Fibroblast of skin of abdomen (primary cell): ENCODE measurements at places on chromosomes 5 and 9.
A peak's percentile ranks its signal among the peaks of the same experiment; 100 is the strongest.

DNA sequence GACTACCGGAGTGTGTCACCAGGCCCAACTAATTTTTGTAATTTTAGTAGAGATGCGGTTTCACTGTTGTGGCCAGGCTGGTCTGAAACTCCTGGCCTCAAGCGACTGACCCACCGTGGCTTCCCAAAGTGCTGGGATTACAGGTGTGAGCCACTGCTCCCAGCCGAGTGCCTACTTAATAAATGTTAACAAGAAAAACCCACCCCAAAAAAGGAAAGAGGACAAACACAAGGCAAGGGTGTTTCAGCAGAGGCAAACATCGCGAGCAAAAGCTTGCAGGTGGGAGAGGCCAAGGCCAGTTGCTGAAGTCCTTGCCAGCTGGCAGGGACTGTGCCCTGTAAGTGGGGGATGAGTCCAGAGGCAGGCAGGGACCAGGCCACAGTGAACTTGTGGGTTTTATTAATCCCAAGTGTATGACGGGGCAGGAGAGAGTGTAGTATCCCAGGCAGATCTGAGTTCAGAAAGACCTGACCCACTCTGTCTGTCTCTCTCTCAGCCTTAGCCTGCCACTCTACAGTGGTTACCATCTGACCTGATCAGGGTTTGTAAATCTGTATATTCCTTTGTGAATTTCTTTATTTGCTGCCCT lies 6.4 kb upstream of the FPGS start:
- DNase-seq: no peak

DNA sequence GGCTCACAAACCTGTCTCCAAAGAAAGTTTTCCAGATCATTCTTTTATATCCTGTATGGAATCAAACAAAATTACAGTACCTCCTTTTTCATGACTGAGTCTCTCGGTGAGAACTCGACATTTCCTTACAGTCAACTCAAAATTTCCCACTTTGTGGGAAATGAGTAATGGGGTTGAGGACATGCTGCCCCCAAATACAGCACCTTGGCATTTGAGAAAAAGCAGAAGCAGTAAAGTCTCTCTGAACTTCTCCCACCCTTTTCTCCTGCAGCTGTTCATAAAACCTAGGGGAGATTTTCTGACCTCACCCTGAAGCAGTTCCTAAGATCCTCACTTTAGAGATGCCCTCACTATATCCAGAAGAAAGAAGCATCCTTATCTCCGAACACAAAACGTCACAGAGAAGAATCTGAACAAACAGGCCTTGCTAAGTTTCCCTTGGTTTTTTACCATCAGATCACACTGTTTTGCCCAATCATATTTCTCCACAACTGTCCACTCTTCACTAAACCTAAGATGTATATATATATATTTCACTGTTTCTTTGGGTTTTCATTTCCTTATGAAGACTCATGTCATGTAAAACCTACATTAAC lies 96.1 kb upstream of the APC start:
- no peak for DNase-seq

GRCh38 chr9:137156567-137157375 lies 13.1 kb downstream of the LRRC26 start:
- DNase-seq: peak; percentile 16

DNA sequence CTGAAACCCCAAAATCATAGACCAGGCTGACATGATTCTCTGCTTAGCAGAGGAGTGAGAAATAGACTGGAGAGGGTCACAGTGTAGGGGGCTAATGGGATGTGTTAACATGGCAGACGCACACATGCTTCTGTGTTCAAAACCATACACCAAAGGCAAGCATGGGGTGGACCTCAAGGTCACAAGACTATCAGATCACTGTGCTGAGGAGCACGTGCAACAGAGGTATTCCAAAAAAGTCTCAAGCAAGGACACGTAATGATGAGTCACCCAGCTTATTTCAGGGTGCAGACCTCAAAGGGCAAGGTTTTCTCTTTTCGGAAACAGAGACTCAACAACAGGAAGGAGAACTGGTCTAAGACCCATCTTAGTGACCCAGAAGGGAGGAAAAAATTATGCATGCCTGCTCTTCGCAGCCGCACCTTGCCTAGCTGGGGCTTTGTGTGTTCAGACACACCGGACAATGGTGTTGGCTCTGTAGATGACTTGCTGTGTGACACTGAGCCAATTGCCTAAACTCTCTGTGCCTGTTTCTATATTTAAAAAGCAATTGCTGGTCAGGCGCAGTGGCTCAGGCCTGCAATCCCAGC lies 20.3 kb downstream of the WHRN start:
- DNase-seq: peak; percentile 42

DNA sequence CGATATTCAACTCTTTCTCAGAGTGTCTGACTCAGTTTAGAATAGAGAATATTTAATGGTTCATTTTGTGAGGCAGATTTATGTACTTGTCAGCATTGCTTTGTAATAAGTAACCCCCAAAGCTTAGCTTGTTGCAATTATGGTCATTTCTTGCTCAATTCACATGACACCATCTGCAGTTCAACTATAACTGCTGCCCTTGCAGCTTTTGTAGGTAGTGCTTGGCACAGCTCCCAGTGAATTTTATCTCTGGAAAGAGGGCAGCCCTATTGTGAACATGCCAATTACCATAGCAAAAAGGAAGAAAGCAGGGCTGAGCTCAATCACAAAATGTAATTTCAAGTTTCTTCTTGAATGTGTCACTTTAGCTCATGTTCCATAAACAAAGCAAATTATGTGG lies 1587.7 kb upstream of the ACO1 start:
- DNase-seq: no peak

DNA sequence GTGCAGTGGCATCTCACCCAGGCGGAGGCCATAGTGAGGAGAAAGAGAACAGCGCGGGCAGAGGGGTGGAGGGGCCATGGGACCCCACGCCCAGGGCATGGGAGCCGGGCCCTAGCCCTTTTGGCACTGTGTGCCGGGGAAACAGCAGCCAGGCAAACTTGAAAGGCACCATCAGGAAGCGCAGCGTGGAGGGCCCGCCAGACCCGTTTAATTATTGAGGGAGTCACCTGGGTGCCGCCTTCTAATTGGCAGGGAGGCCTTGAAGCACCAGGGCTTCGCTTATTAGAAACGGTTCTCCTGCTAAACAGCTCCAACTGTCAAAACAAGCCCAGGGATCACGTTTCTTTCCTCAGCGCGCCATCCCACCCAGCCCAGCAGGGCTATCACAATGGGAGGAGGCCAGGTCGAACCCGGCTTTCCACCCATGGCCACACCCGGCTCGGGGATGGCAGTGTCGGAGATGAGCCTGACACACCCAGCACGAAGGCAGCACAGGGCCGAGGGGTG lies 104.6 kb upstream of the SARDH start:
- DNase-seq: no peak

DNA sequence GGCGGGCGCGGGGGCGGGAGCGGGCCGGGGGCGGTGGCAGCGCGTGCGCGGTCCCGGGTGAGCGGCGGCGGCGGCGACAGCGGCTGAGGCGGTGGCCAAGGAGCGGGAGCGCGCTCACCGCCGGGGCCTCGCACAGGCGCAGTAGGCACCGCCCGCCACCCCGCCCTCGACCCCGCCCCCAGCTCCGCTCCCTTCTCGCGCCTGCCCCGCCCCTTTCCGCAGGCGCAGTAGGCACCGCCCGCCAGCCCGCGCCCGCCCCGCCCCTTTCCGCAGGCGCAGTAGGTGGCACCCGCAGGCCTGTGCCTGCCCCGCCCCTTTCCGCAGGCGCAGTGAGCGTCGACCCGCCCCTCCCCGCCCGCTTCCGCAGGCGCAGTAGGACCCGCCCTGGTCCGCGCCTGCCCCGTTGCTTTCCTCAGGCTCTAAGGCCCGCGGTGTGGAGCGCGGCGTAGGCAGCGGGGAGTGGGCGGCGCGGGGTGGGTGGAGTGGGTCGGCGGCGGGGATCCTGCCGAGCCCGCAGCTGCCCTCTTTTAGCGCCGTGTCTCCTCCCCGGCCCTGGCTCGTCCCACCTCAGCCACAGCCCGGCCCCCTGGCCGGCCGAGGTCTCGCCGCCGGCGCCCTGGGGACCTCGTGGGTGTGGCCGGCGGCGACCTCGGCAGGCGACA lies at the start of gene CAMSAP1:
Gene CAMSAP1, minus strand, starts transcription at position 116 of the 662 bp plus-strand sequence. CDS start 387 bp downstream, outside the sequence.
- peak; percentile 94 for DNase-seq

DNA sequence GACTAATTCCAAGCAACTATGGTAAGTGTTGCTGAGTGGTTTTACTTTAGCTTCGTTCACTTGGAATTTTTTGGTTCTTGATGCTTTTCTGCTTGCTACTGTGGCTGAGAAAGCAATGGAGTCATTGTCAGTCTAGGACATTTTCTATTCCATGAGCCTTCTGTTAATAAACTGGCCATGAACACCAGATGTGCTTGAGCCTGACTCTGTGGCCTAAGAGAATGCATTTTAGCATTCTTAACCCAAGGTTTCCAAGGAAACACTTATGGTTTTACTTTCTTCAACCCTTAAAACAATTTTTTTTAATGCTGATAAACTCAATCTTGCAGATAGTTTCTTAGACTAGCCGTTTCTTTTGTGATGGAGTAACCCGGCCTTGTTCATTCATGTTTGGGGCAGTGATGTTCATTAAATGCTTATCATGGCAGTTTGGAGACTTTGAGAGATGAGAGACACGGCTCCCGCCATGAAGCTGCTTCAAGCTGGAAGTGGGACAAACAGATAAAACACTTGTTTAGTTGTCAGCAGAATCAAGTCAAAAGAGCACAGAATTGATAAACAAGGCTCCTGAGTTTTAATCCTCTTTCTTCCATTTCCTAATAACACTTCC lies 42.4 kb downstream of the OSTF1 start:
- DNase-seq: peak; percentile 45

DNA sequence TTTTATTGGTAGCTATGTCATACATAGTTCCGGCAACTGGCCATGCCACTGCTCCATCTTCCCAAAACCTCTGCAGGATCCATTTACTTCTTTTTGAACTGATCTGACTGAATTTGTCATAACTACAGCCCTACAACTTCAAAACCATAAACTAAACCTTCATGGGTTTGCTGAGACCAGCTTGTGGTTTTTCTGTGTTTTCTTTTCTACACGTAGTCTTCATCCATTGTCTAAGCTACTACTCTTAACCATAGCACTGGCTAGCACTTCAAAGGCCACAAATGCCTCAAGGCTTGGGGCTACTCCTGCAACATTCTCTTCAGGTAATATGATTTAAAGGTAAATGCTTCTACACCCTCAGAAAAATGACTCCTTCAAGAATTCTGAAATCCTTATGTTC lies 9.0 kb upstream of the KIF2A start:
- no peak for DNase-seq

DNA sequence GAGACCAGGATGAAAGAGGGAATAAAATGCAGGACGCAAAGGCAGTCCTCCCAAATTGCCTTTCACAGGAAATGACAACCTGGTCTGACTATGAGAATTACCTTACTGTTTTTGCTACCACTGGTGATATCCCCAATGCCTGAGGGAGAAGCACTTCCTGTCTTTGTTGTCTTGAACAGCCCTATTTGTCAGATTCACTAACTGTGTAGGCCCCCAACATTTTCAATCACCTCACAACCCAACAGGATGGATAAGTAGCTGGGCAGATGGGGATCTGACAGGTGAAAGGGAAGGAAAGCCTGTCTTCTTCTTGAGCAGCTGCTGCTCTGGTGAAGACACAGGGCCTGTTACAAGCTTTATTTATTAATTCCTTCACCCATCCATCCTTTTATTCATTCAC lies 9.7 kb downstream of the ESM1 start:
- no peak for DNase-seq

GRCh38 chr5:72074251-72074650 lies 33.0 kb upstream of the MAP1B start:
- DNase-seq: no peak

DNA sequence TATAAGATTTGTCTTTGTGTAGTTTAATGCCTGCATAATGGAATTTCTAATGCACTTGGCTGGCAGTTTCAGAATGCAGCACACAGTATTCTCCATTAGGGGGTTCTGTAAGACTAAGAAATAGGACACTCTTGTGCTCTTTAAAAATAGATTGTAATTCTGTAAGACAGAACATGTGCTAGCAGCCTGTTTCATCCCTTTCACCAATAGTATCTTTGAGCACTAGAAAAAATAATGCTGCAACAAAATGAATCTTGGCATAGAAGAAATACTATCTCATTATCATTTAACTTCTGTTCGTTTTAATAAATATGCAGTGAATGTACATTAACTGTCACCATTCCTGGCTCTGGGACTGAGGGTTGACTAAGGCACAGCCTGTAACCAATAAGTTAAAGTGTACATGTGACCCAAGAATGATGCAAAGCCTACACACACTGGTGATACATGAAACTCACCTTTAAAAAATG lies 23.8 kb upstream of the ZNF622 start:
- peak; percentile 42 for DNase-seq

DNA sequence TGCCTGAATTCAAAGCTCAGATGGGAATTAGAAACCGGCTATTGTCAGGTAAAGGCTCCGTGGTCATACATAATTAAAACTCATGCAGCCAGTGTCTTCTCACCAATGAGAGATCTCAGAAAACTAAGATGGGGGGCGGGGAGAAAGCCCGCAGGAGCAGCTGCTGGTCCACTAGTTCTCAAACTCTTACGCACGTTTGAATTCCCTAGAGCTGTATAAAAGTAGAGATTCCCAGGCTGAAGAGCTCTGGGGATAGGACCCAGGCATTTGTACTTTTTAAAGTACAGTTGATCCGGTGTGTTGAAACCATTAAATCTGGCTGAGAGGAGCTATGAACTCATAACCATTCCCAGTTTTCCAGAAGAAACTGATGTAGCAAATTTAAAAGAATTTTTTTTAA lies 68.5 kb downstream of the FRMD3 start:
- no peak for DNase-seq

- DNase-seq: no peak
Observed at GRCh38 chr5:106860398-106861044, 810.2 kb downstream of the EFNA5 start.

GRCh38 chr5:2032432-2032831 lies 149.7 kb upstream of the IRX4 start:
- no peak for DNase-seq

- DNase-seq: no peak
Observed at GRCh38 chr9:9229269-9229668, 1383.5 kb downstream of the PTPRD start.

DNA sequence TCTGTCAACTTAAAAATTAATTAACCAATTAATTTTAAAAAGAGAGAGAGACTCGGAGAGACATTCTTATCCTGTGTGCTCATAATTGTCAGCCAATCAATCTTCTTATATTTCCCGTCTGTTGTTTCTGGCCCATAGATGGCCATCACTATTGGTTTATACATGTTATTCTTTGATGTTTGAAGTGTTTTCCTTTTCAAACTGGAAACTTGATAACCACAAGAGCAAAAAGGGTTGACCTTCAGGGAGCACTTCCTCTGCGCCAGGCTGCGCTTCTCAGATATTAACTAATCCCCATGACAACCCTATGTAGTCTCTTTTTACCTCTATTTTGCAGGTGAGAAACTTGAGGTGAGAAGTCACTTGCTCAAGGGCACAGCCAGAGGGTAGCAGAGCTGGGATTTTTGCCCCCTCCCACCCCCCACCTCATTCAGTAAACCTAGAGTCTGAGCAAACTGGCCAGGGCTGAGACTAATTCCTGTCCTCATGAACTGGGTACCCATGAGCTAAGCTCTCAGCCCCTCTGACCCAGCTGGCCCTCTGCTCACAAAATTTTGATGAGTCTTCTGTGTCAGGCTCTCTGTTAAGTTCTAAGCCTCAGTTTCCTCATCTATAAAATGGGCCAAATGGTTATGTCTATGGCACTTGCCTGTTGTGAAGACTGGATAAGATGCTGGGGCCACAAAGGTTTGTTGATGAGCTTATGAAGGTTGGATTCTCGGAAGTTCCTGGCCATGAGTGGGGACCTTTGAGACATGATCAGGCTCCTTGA lies 86.0 kb upstream of the SH3PXD2B start:
- no peak for DNase-seq

- DNase-seq: no peak
Observed at GRCh38 chr5:172385010-172385563, 69.2 kb downstream of the SH3PXD2B start.
